ENCODE measurements at places on chromosomes 6 and 20.

DNA sequence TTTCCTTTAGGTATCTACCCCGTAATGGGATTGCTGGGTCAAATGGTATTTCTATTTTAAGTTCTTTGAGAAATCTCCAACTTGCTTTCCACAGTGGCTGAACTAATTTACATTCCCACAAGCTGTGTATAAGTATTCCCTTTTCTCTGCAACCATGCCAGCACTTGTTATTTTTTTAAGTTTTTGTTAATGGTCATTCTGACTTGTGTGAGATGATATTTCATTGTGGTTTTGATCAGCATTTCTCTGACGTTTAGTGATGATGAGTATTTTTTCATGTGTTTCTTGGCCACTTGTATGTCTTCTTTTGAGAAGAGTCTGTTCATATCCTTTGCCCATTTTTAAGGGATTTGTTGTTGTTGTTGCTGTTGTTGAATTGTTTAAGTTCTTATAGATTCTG lies 871.1 kb downstream of the KIF16B start:
- DNase-seq = no peak

DNA sequence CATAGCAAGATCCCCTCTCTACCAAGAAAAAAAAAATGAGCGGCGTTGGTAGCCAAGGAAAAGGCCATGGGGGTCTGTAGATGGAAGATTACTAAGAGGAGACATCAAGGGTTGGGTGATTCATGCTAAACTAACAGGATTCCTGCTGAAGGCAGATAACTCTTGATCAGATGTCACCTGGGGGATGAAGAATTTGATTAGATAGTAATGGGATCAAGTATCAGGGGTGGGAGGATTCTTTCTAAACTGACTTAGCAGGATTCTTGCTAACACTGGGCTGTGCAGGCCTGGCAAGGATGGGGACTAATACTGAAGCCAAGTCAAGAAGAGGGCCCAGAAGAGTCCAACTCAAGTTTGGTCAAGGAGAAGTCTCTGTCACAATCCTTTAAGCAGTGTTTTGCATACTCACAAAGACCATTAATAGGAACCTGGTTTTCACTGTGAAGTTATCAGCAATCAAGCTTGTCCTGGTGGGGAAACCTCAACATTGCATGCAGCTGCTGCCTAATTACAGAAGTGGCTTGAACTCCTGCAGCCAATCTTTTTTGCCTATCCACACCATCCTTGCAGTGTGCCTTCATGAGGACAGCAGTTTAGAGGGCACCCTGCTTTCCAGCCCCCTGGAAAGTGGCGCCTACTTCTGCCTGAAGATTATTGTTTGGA lies 61.3 kb downstream of the ANKRD6 start:
- no peak for DNase-seq

DNA sequence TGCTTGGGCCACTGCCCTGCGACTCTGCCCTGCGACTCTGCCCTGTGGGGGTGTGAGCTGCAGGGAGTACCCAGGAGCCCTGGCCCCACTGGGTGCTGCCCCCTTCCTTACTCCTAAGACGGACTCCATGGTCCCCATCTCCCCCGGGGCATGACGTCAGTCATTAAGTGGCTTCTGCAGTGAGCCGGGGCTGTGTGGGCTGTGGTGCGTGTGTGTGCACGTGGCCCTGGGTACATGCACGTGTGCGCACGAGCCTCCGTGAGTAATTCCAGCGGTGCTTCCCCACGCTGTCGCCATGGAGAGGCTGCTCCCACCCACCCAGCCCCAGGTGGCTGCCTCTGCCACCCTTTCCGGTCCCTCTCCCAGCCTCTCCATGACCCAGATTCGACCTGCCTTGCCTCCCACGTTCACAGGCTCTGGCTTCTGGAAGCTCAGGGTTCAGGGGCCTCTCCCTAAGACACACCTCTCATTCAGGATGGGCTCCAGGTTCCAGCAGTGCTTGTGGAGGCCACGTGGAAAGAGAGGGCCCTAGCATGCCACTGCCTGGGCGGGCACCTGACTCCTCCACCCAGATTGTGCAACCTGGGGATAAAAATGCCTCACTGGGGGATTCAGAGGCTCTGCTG lies 88.3 kb downstream of the DLGAP4 start:
- DNase-seq = no peak

GRCh38 chr20:36885356-36885755 lies 9.4 kb downstream of the TLDC2 start:
- peak; percentile 50 for DNase-seq

- no peak for DNase-seq
Measured at GRCh38 chr6:35388030-35388429, 45.7 kb downstream of the PPARD start.

DNA sequence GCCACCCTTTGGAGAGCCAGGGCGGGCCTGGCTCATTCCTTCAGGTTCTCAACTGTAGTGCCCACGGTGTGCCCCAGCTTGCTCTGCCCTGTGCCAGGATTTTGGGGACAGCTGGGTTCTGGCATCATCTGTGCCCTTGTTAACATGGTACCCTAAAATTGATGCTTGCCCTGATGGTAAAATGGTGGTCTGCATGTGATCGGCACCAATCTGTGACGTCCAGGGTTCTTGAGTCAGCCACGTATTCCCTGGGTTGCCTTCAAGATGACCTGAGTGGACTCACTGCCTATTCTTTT lies 31.2 kb upstream of the APCDD1L start:
- no peak for DNase-seq

DNA sequence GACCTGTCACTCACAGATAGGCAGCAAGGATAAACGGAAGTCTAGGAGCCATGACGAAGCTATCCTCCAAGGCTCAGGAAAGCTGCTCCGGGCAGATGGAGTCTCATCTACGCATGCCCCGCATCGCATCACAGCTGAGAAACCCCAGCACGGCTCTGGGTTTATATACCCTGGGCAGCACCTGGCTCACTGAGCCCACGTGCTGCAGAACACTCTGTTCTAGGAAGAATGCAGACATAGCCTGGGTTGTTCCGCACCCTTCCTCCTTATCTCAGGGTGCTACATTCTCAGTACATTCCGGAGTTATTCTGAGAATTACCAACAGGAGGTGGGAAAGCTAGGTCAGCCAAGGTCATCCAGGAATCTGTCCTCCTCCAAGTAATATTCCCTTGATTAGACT lies 260.4 kb downstream of the CBLN4 start:
- DNase-seq = no peak

DNA sequence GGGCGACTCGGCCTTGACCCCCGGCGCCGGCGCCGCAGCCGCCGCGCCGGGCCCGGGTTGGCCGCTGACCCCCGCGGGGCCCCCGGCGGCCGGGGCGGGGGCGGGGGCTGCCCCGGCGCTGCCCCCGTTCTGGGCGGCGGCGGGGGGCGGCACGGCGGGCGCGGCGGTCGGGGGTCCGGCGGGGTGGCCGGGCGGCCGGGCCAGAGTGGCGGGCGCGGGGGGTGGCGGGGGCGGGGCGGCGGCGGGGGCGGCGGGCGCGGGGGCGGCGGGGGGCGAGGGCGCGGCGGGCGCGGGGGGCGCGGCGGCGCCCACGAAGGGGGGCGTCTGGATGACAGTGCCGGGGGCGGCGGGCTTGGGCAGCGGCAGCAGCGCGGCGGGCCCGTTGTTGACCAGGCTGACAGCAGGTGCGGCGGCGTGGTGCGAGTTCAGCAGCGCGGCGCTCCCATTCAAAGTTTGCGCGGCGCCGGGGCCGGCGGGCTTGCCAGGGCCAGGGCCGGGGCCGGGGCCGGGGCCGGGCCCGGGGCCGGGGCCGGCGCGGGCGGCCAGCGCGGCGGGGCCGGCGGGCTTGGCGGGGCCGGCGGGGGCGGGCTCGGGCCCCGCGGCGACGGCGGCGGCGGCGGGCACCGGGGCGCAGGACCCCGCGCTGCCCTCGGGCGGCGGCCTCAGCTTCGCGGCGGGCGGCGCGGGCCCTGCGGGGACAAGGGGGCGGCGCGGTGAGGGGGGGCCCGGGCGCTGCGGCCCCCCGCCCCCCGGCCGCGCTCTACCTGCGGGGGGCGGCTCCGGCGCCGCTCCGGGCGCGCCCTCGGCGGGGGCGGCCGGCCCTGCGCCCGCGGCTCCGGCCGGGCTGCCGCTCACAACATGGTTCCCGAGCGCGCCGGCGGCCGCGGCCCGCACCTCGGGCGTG lies 659 bp downstream of the TAF4 start:
- DNase-seq = peak; percentile 59

GRCh38 chr6:11389977-11390376 lies 147.6 kb upstream of the TMEM170B start:
- DNase-seq = peak; percentile 97

All from T47D (cell line).